WTC11 (cell line): ENCODE measurements at places on chromosomes 4 and X. TPM values are rescaled to one million over a fixed set of nuclear protein-coding genes. Genes with fewer than 3 reads are reported as not detected.

DNA sequence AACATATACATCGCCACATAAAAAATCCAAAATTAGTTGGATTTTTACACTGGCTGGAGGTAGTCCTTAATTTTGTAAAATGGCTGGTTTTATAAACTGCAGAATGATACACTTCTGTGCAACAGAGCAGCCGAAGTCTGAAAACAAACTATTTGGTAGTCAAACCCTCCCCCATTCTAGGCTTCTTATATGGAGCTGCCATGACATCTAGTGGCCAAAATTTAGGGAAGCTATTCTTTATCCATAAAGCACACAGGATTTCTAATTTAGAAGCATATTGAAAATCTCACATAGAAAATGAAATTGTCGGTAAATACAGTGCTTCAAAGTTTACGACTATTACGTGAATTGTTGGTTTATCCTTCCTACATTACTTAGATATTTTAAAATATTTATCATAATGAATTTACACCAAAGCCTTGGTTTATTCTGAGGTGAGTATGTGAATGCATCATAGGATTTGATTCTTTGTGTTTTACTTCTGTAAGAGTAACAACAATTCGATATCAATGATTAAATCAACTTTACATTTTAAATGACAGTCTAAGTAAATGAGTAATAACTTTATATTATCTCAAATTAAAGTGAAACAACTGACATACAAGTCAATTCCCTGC, 113.4 kb upstream of the FAM241A start:
- 0 out of 2 replicates have a peak, but pooled peaks cover 4% of the 10 kb centered on the region for H3K36me3 ChIP-seq
- H3K27ac ChIP-seq, result no peak overlapping the region
- no peak overlapping the region for H3K4me3 ChIP-seq
- H3K4me1 ChIP-seq, result peaks cover 21% of the 10 kb centered on the region
- no peak for DNase-seq
- H3K27me3 ChIP-seq, result no peaks in the 10 kb centered on the region

DNA sequence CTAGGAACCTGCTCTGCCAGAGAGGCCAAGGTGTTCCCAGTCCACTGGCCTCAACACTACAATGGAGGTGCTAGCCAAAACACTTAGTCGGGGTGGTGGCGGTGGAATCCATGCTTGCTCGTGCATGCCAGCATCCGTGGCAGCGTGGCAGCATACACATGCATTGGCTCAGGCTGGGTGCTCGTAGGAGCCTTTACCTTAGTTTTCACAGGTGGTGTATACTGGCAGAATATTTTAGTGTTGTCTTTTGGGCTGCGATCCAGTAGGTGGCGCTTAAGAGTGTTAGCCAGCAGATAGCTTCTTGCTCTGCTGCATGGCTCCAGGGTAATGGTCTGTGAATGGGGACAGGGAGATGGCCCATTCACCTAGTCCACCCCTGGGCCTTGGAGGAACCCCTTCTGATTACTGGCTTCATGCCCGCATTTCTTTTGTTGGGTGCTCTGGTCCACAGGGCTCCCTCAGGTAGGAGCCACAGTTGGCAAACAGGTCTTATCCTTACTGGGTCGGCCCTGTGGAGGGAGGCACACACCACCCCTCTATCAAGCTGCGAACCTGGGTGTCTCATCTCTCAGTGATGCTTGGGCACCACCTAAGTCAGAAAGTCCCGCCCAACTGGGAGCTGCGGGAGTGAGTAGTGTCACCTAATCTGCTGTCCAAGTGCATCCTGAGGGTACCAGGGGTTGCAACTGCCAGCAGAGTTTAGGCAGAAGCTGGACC, 40.0 kb downstream of the RIPPLY1 start:
- peaks cover 3% of the 10 kb centered on the region; the same call in 1 of the 2 replicates for H3K4me1 ChIP-seq
- peak; percentile 47 for DNase-seq
- H3K4me3 ChIP-seq, result no peak overlapping the region
- no peak overlapping the region for H3K27ac ChIP-seq

Gene ATP1B4
- not detected in 3 replicates for total RNA-seq

Gene PDGFRA
- 2.7 to 3.3 TPM (median 2.7 TPM) in 3 replicates for total RNA-seq

Gene GPR34
- total RNA-seq, result 0.09 TPM in 1 of 3 replicates, not detected in the others

GRCh38 chr4:170003071-170004070, 22.8 kb downstream of the MFAP3L start:
- peaks cover 33% of the 10 kb centered on the region for H3K4me1 ChIP-seq
- no peak overlapping the region; the same call in 1 of the 2 replicates for H3K27ac ChIP-seq
- H3K27me3 ChIP-seq, result no peaks in the 10 kb centered on the region
- H3K36me3 ChIP-seq, result no peaks in the 10 kb centered on the region
- H3K4me3 ChIP-seq, result no peak overlapping the region

GRCh38 chrX:154401918-154402621, 3.9 kb downstream of the RPL10 start:
- peaks cover 16% of the 10 kb centered on the region for H3K4me1 ChIP-seq
- no peaks in the 10 kb centered on the region for H3K27me3 ChIP-seq
- no peak overlapping the region for H3K4me3 ChIP-seq
- peak overlapping the region; percentile 45; the same call in 1 of the 2 replicates for H3K27ac ChIP-seq

Gene PTPN13
- total RNA-seq, result 42.5 to 49.7 TPM (median 44.0 TPM) in 3 replicates

- H3K4me1 ChIP-seq, result peaks cover 42% of the 10 kb centered on the region
- H3K27ac ChIP-seq, result peak overlapping the region; percentile 92
- peak; percentile 12 for DNase-seq
- H3K4me3 ChIP-seq, result peak overlapping the region; percentile 96
- no peaks in the 10 kb centered on the region for H3K27me3 ChIP-seq
These were observed 807 bp downstream of the PGRMC1 start for GRCh38 chrX:119236623-119237561.

GRCh38 chr4:102761296-102761701, 531 bp upstream of the MANBA start:
- DNase-seq, result no peak
- peaks cover 14% of the 10 kb centered on the region; the same call in 1 of the 2 replicates for H3K36me3 ChIP-seq
- H3K27ac ChIP-seq, result peak overlapping the region; percentile 86
- H3K4me3 ChIP-seq, result peak overlapping the region; percentile 97
- peaks cover 33% of the 10 kb centered on the region for H3K4me1 ChIP-seq

GRCh38 chrX:123450222-123450621, 266.1 kb downstream of the GRIA3 start:
- no peaks in the 10 kb centered on the region for H3K36me3 ChIP-seq
- H3K4me3 ChIP-seq, result no peak overlapping the region
- DNase-seq, result no peak
- no peak overlapping the region for H3K27ac ChIP-seq
- H3K4me1 ChIP-seq, result no peaks in the 10 kb centered on the region
- no peaks in the 10 kb centered on the region for H3K27me3 ChIP-seq

Gene HERC5
- 14.3 to 17.2 TPM (median 17.1 TPM) in 3 replicates for total RNA-seq

Gene SYTL5
- 0.25 to 0.39 TPM (median 0.26 TPM) in 3 replicates for total RNA-seq

DNA sequence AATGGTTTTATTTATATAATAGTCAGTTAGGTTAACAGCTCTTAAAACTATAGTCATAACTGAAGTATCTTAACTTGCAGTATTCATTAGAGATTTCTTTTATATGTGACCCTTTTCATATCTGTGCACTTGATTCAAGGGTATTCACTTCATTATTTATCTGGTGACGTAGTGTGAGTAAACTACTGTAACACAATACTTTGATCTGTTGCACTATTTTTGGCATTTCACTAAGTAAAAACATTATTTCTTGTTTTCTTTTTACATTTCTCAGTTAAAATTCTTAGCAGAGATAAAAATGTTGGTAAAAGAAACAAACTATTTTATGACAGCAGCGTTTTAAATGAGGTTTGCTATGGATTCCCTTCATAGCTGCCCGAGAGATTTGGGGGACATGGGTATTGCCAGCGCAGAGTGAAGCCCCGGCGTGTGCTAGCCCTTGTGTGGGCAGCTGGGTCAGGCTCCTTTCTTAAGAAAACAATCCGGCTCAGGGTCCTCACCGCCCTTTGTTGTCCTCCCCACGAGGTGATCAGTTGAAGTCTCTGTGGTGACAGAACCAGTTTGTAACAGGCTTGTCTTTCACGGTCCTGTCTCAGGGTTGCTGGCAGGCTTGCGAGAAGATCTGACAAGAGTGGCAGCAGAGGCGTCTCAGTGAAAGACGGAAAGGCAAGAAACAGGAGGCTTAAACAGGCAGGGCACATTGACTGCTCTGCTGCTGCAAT, 293.4 kb downstream of the BMPR1B start:
- no peak overlapping the region for H3K4me3 ChIP-seq
- no peak overlapping the region for H3K27ac ChIP-seq
- no peaks in the 10 kb centered on the region for H3K36me3 ChIP-seq
- no peaks in the 10 kb centered on the region for H3K27me3 ChIP-seq

- DNase-seq, result no peak
- peaks cover 60% of the 10 kb centered on the region for H3K4me1 ChIP-seq
- H3K27ac ChIP-seq, result peak overlapping the region; percentile 99
- no peak overlapping the region for H3K4me3 ChIP-seq
- H3K27me3 ChIP-seq, result peaks cover 3% of the 10 kb centered on the region; the same call in 1 of the 2 replicates
- H3K36me3 ChIP-seq, result no peaks in the 10 kb centered on the region; the same call in 1 of the 2 replicates
These were observed 261.2 kb downstream of the STIM2 start for GRCh38 chr4:27121830-27122229.

GRCh38 chr4:2852481-2852921, 8.9 kb downstream of the ADD1 start:
- H3K4me3 ChIP-seq, result no peak overlapping the region
- H3K27me3 ChIP-seq, result no peaks in the 10 kb centered on the region
- H3K36me3 ChIP-seq, result peaks cover 15% of the 10 kb centered on the region; the same call in 1 of the 2 replicates
- DNase-seq, result no peak
- H3K4me1 ChIP-seq, result peaks cover 12% of the 10 kb centered on the region

Gene ZNF674
- total RNA-seq, result 4.4 to 7.6 TPM (median 7.0 TPM) in 3 replicates

GRCh38 chr4:7784131-7784870, 155.4 kb downstream of the AFAP1 start:
- H3K36me3 ChIP-seq, result peaks cover 17% of the 10 kb centered on the region
- H3K27me3 ChIP-seq, result no peaks in the 10 kb centered on the region; the same call in 1 of the 2 replicates
- no peak overlapping the region for H3K4me3 ChIP-seq
- no peak overlapping the region for H3K27ac ChIP-seq
- DNase-seq, result no peak

- DNase-seq, result peak; percentile 32
- peaks cover 58% of the 10 kb centered on the region for H3K27me3 ChIP-seq
- no peaks in the 10 kb centered on the region for H3K36me3 ChIP-seq
- H3K4me3 ChIP-seq, result peak overlapping the region; percentile 77
- peak overlapping the region; percentile 65 for H3K27ac ChIP-seq
- peaks cover 36% of the 10 kb centered on the region for H3K4me1 ChIP-seq
These were observed 141.2 kb upstream of the ZIC3 start for GRCh38 chrX:137424679-137425078.

DNA sequence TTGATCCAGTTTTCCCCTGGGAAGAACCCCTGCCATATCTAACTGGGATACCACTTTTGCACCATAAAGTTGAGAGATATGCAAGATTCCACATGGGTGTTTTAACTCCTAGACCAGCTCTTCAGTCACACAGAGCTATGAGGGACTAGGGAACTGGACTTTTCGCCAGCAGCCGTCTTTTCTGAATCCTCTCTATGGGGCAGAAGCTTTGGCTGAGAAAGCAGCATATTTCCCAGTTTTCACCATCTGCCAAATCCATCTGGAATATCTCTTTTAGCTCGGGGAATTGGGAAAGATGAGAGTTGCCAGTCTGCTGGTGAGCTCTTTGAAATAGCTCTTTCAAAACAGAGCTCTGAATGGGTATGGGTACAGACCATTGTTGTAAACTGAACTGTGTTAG, 20.9 kb downstream of the APOOL start:
- H3K4me3 ChIP-seq, result no peak overlapping the region
- H3K27ac ChIP-seq, result no peak overlapping the region
- H3K36me3 ChIP-seq, result peaks cover 26% of the 10 kb centered on the region
- DNase-seq, result no peak

DNA sequence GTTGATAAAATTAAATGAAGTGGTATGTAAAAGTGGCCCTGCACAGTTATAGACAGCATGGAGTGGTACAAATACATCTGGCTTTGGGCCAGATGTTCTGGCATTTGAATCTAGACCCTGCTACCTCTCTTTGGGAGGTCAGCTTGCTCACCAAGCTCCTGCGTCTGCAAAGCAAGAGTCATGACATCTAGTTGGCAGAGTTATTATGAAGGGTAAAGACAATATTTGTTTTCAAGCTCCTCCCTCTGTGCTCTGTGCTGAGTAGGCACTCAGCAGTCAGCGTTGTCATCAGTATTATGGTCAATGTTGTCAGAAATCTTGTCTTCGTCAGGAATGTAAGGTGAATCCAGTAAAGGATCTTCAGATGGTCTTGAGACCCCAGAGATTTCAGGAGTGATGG, 55.8 kb downstream of the CCNI start:
- peaks cover 40% of the 10 kb centered on the region for H3K4me1 ChIP-seq
- H3K27me3 ChIP-seq, result no peaks in the 10 kb centered on the region
- DNase-seq, result no peak
- H3K27ac ChIP-seq, result no peak overlapping the region

Gene VEGFC
- 0.61 to 1.1 TPM (median 0.71 TPM) in 3 replicates for total RNA-seq

- no peak within 1 kb of the TSS for H3K27ac ChIP-seq
- H3K27me3 ChIP-seq, result no peaks in the 10 kb centered on the region
- no peak for DNase-seq
- H3K4me3 ChIP-seq, result no peak within 1 kb of the TSS
- H3K36me3 ChIP-seq, result 0 out of 2 replicates have a peak, but pooled peaks cover 2% of the 10 kb centered on the region
These were observed at the start of gene DMD for GRCh38 chrX:33211356-33212260. Gene DMD, minus strand, starts transcription at chrX:33211549. Its CDS starts 237 bp downstream, at chrX:33211312.

GRCh38 chr4:14920237-14920636, 82.0 kb upstream of the CPEB2 start:
- no peak overlapping the region for H3K27ac ChIP-seq
- DNase-seq, result no peak
- no peak overlapping the region for H3K4me3 ChIP-seq
- no peaks in the 10 kb centered on the region for H3K36me3 ChIP-seq

DNA sequence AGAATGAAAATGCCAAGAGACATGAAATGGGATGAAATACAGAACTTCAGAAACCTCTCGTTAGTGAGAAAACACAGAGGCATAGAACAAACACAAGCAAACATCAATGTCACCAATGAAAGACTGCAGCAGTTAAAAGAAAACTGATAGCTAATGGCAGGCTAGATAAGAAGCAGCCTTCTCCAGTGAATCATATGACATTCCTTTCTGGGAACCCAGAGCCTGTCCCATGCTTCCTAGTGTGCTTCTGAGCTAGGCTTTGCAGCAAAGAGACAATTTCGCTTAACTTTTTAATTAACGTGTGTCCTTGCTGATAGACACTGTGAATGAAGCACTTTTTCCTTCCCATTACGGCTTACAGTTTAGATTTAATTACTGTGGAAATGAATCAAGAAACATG, 444.6 kb downstream of the IL15 start:
- H3K4me3 ChIP-seq, result no peak overlapping the region
- no peaks in the 10 kb centered on the region for H3K36me3 ChIP-seq
- no peak for DNase-seq
- no peaks in the 10 kb centered on the region for H3K27me3 ChIP-seq
- H3K4me1 ChIP-seq, result no peaks in the 10 kb centered on the region
- no peak overlapping the region for H3K27ac ChIP-seq

Gene ENAM
- total RNA-seq, result not detected in 3 replicates

GRCh38 chr4:168884251-168885124, 125.6 kb downstream of the CBR4 start:
- H3K4me1 ChIP-seq, result peaks cover under 1% of the 10 kb centered on the region; the same call in 1 of the 2 replicates
- DNase-seq, result no peak
- no peak overlapping the region for H3K4me3 ChIP-seq
- H3K27ac ChIP-seq, result no peak overlapping the region
- H3K36me3 ChIP-seq, result peaks cover 3% of the 10 kb centered on the region

Gene POF1B
- total RNA-seq, result 0.09 to 0.23 TPM in 2 of 3 replicates, not detected in the other

- H3K27me3 ChIP-seq, result peaks cover 3% of the 10 kb centered on the region
- no peak overlapping the region for H3K4me3 ChIP-seq
- H3K27ac ChIP-seq, result no peak overlapping the region
- H3K36me3 ChIP-seq, result no peaks in the 10 kb centered on the region
These were observed 2.6 kb upstream of the OTUD4 start for GRCh38 chr4:145183023-145183422.

Gene MAGEA2
- 6.7 to 14.0 TPM (median 9.2 TPM) in 3 replicates for total RNA-seq

GRCh38 chrX:101411984-101412383, 4.0 kb downstream of the HNRNPH2 start:
- H3K27me3 ChIP-seq, result no peaks in the 10 kb centered on the region
- H3K4me1 ChIP-seq, result peaks cover 19% of the 10 kb centered on the region
- DNase-seq, result no peak
